ENCODE measurements at places on chromosomes 12 and 14.
A peak's percentile ranks its signal among the peaks of the same experiment; 100 is the strongest.

GRCh38 chr12:13004361-13004760, 4.3 kb upstream of the HEBP1 start:
- DNase-seq, result peak; percentile 75

DNA sequence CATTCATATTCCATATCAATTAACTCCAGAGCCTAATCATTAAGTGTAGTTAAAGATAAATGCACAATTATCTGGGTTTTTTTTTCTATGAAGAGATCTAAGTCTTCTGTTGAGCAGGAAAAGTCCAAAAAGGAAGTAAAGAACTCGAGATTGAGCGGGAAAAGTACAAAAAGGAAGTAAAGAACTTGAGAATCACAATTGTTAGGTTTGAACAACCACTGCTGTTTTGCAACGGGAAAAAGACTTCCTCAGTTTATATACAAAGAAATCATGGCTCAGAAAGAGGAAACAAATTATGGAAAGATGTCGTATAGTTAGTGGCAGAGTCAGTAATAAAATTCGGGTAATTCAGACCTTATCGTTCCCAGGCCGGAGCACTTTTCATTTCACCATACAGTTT, 63.3 kb downstream of the PPP1R12A start:
- no peak for DNase-seq

DNA sequence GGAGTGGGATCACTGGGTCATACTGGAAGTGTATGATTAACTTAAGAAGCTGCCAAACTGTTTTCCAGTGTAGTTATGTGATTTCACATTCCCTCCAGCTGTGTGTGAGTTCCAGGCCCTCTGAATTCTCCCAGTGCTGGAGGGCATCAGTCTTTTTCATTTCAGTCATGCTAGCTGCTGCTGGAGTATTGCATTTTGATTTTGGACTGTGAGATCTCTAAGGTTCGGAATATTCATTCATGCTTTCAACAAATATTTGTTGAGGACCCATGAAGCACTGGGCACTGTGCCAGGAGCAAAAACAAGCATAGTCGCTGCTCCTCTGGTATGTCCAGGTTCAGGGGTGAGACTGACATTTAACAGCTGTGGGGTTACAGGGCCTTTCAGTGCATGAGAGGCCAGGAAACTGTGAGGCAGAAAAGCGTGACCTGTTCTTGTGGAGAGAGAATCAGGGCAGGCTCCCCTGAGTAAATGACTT, 133.2 kb downstream of the SCARB1 start:
- DNase-seq, result peak; percentile 85

GRCh38 chr14:70188659-70189455, at the start of gene SLC8A3:
Gene SLC8A3 (minus strand): TSS chr14:70188951. CDS start chr14:70168422, 20,529 bp downstream.
- DNase-seq, result peak; percentile 33

GRCh38 chr12:109759595-109759994, 46.0 kb downstream of the FAM222A start:
- DNase-seq, result no peak
